ENCODE measurements at places on chromosomes 12 and 14.

GRCh38 chr14:85536833-85537190 lies 6.9 kb downstream of the FLRT2 start:
- DNase-seq = no peak

DNA sequence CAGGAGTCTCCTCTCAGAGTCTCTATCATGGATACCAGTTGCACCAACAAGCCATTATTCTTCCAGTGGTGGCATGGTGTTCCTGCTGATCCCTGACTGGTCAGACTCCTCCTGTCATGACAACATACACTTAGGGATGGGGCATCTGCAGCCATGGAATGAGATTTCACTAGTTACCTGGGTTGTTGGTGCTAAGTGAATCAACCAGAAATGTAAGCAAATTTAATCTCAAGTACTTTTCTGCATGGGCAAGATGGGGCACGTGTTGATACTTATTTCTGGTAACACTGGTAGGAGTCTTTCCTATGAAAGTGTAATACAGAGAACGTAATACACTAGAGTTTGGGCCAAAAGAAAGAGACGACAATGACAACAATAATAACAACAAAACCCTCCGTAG lies 211.5 kb upstream of the FOXN3 start:
- DNase-seq = no peak

DNA sequence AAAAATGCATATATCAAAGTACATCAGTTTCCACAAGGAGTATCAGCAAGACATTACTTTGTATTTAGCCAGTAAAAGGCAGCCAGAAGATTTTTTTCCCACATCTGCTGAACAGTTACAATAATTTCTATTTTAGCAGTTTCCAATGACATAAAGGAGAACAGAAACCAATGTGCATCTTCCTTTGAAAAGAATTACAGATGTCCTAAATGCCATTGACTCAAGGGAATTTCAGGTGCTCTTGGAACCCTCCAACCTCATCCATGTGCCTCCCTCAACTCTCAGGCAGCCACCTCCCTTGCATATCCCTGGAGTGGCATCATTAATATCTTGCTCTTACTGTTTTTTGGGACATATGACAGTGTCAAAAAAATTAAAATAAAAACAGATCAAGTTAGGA lies 62.2 kb upstream of the ST8SIA1 start:
- no peak for DNase-seq

GRCh38 chr14:60303745-60304144 lies 54.7 kb downstream of the PPM1A start:
- no peak for DNase-seq

DNA sequence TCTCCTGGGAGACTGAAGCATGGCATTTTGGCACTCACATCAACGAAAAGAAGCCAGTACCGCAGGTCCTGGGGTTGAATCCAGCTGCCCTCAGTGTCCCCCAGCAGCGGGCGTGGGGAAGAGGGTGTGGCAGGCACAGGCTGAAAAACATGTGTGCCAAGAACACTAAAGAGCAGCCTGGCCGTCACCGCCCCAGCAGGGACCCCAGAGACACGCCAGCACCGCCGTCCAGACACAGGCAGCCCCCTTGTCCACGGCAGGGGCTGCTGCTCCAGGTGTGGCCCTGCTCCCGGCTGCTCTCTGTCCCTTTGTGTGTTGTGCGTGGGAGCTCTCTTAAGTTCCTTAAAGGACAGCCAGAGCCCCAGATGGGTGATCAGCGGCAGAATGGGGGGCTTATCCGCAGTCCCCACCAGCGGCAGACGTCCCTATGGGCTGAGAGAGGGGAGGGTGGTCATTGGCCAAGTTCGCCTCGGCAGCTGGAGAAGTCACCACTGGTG lies 556 bp downstream of the PHETA1 start:
- DNase-seq = no peak

DNA sequence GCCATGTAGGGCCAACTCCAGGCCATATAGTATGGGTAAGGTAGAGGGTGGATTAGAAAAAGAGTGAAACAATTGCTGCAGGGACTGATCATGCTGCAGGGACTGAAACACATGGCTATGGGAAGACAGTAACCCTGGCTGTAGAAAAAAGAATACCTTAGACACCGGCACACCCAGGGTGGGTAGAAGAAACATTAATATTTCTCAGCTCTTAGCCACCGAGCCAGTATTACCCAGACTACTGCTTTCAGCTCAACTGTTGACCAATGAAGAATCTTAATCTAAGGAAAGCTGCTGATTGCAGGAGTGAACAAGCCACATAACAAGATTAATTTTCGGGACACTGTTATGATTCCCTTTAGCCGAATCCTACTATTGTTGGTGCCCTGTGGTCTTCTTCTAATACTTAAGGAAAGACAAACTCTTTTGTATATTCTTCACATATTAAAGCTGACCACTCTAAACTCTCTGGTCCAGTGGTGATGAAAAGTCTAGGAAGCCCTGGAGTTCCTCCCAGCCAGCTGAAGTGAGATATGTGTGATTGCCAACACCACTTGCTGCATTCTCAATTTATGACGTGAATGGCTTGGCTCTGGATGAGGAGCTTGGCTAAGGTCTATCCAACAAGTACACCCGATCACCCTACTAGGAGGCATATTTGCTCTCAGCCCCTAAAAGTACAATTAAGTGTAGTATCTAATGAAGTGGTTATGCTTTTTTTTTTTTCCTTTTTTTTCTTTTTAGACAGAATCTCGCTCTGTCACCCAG lies 69.2 kb downstream of the NOVA1 start:
- DNase-seq = no peak

DNA sequence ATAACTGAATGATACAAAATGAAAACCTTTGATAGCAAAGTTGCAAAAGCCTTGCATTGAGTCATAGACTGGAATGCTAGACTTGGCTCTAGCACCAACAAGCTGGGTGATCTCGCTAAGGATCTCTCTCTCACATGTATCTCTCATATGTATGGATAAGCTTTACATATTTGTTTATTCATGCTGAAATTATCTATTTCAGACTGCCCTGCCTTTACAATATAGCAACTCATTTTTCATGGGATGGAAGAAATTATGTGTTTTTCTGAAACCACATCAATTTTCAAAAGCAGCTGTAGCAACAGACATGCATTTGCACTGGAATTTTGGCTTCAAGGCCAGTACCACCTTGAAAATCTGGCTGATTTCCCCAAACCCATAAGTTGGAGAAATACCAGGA lies 11.4 kb downstream of the RERG start:
- DNase-seq = peak; percentile 18

- DNase-seq = peak; percentile 89
Measured at GRCh38 chr12:66066137-66066928, 64.2 kb downstream of the LLPH start.

DNA sequence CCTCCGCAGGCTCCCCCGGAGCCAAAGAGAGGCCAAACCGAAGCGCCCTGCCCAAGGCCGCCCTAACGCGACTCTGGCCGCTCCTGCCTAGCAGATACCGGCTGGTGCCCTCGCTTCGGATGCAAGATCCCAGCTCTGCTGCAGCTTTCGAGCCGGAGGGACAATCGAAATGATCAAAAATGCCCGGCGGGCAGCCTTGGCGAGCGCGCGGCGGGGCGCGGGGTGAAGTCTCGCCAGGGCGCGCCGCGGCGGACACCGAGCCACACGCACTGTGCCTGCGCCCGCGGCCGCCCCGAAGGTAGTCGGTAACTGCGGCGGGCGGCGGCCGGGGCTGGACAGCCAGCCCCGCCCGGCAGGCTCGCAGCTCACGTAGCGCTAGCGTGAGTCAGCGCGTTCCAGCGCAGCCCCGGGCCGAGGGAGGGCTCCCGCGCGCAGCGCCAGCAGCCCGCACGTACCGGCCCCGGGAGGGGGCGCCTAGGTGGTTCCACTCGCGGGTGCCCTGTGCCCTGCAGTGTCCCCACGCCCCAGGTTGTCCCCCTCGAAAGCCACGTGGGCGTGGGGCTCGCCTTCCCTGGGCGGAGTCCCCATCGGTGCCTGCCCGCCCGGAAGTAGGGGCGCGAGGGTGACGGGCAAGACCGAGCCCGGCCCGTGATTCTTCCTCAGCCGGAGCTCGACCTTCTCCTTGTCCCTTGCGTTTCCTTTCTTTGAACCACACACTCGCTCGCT lies 109.2 kb upstream of the EGLN3 start:
- peak; percentile 83 for DNase-seq

DNA sequence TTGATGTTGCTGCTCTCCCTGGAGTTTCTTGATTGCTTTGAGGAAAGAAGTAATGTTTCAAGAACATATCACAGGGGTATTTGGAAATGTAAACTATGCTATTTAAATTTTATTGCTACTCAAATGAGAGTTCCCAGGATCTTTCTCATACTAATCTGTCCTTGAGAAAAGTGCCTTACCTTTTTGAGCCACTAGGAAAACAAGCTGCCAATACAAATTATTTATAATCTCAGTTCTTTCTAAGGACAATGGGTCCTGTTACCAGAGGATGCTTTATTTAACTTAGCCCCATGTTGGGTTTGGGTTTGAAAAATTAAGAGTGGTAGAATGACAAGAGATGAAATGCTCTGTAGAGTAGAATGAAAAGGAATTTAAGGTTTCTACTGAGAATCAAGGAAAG lies 258.2 kb upstream of the PRKD1 start:
- DNase-seq = no peak

DNA sequence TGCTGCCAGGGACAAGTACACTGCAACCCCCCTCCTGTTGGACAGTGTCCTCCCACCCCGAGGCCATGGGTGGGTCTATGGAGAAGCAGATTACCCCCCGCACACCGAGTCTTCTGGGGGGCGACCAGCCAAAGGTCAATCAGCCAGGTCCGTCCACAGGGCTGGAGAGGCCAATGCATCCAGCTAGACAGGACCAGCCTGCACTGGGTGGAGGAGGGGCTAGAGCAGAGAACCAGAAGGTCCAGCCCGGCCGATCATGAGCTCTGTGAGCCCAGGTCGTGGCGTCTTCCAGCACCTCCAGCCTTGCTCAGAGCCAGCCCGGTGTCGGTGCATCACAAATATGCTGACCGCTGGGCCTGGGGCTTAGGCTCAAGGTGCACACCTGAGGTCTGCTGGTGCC lies 8.2 kb upstream of the ADSS1 start:
- DNase-seq = no peak

DNA sequence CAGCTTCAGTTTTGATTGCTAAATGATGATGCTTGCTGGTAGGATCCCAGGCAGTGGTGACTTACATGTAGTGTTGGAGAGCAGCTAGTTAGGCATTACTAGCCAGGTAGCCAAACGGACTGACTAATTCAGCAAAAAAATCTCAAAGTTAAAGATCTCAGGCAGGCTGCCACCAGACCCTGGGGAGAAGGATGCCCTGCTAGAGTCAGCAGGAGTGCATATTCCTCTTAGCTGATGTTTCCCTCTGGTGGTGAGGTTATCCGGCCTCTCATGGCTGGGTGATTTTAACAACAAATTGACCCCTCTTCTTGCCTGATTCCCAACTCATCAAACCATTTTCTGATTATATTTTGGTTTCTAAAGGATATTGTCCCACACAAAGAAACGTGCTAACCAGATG lies 2.8 kb downstream of the EFS start:
- no peak for DNase-seq

DNA sequence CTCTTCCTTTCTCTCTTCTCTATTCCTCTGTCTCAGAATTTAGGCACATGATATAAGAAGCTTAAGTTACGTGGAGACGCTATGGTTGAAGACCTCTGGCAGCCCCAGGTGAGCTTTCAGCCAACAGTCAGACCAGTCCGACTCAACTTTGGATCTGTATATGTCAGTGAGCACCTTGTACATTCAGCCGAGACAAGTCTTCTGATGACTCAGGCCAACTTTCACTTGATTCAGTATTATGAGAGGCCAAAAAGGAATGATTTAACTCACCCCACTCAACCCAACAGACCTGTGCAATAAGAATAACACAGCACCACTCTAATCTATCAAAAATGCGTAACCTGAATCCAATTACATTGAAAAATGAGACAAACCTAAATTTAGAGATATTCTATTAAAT lies 47.5 kb upstream of the FOXG1 start:
- DNase-seq = no peak

- peak; percentile 28 for DNase-seq
Measured at GRCh38 chr14:22485178-22485577, 103.8 kb downstream of the DAD1 start.

DNA sequence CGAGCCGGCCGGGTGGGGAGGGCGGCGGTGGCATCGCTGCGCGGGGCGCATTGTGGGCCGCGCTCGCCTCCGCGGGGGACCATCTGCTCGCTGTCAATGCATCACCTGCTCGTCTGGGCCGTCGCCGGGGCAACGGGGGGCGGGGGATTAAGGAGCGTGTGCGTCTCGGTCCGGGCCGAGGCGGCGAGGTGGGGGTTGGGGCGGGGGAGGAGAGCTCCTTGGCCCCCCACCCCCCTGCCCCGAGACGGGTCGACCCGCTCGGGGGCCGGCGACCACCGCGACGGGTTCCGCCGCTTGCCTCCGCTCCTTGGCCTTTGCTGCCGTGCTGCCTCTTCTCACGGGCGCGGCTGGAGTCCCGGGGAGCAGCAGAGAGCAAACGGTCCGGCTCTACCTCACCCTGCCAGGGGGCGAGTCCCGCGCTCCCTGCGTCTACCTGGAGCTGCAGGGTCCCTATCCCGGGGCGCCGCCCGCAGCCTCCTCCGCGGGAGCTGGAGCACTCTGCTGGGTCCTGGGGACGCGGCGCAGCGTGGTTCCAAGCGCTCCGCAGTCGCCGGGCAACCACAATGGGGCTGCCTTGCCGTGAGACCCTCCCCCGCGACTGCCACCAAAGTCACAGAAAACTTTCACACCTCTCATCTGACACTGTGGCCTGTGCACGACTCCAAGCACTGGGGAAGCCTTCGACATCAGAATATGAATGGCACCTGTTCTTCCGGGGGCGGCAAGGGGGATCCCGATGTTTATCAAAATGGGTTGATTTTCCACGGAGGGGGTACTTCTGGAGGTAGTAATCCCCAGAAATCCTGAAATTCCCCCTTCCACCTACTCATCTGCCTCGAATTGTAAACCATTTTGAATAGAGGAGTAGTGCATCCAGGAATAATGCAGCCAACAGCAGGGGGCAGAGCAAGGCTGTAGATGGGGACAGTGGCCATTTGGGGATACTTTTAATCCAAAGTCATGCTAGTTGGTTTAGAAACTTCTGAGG lies at the start of gene C12orf42:
TSS of gene C12orf42 (minus strand) at position 500 of the 988 bp plus-strand sequence. CDS start 17,542 bp downstream, outside the sequence.
- peak; percentile 64 for DNase-seq

GRCh38 chr14:52485350-52485960 lies 66.8 kb downstream of the TXNDC16 start:
- peak; percentile 15 for DNase-seq

GRCh38 chr12:104966677-104967076 lies 8.6 kb upstream of the SLC41A2 start:
- DNase-seq = no peak

- DNase-seq = no peak
Measured at GRCh38 chr12:82694970-82695369, 8.3 kb downstream of the TMTC2 start.

Data from Daoy (cell line).